ENCODE measurements at places on chromosomes 3 and 15.
A peak's percentile ranks its signal among the peaks of the same experiment; 100 is the strongest.

- DNase-seq, result no peak
Measured at GRCh38 chr3:67076607-67077006, 78.5 kb downstream of the KBTBD8 start.

- no peak for DNase-seq
Measured at GRCh38 chr3:158352551-158352950, 218.4 kb upstream of the MLF1 start.

- DNase-seq, result no peak
Measured at GRCh38 chr15:70833861-70834765, 19.8 kb downstream of the LARP6 start.

DNA sequence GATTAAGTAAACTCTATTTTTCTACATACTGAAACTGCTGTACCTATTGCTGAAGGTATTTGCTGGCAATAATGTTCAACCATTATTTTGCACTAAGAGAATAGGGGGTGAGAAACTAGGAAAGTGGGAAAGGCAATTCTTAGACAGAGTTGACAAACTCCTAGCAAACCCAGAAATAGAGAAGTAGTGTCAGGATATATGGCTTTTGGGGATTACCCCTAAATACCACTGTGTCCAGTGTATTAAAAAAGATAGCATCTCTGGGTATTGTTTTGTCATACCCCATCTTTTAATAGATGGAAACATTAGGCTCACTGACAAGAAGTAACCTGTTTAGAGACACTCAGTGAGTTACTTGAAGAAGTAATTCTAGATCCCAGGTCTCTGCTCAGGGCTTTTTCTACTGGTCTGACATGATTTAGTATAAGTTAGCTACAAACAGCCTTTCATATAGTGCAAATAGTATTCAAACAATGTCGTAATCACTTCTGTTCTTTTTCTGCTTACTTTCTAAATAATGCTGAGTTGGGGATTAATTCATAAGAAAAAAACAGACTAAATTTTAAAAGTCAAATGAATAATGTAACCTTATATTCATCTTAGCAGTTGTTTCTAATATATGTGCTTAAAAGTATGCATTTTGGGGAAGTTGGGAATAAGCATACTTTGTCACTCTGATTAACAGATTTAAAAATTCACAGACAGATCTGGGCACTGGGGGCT is 107.2 kb downstream of the IL1RAP start:
- DNase-seq, result no peak

GRCh38 chr3:135840436-135840835 is 125.1 kb upstream of the PPP2R3A start:
- no peak for DNase-seq

GRCh38 chr3:123371426-123371825 is 77.5 kb downstream of the ADCY5 start:
- DNase-seq, result no peak

DNA sequence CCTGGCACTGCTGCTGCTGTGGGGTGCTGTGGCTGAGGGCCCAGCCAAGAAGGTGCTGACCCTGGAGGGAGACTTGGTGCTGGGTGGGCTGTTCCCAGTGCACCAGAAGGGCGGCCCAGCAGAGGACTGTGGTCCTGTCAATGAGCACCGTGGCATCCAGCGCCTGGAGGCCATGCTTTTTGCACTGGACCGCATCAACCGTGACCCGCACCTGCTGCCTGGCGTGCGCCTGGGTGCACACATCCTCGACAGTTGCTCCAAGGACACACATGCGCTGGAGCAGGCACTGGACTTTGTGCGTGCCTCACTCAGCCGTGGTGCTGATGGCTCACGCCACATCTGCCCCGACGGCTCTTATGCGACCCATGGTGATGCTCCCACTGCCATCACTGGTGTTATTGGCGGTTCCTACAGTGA is 2.1 kb downstream of the GRM2 start:
- peak; percentile 2 for DNase-seq

- no peak for DNase-seq
Measured at GRCh38 chr3:51510996-51511395, 11.2 kb upstream of the DCAF1 start.

- no peak for DNase-seq
Measured at GRCh38 chr3:85254738-85255137, 295.9 kb downstream of the CADM2 start.

- no peak for DNase-seq
Measured at GRCh38 chr3:45895686-45896468, 9.5 kb downstream of the CCR9 start.

DNA sequence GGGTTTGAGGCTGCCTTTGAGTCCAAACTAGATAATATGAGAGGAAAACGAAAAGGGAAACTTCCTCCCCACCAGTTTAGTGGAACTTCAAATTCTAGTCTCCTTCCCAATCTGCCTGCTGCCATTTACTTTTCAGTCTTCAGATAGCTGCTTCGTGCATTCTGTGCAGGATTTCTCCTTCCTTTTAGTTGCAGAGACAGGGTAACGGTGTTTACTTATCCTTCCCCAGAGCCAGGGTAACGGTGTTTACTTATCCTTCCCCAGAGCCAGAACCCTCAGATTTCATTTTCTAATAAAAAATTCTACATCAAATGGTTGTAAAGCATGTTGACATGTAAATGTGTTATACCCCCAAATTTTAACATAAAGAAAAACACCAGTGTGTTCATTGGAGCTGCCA is 282.6 kb downstream of the VPS13C start:
- no peak for DNase-seq

DNA sequence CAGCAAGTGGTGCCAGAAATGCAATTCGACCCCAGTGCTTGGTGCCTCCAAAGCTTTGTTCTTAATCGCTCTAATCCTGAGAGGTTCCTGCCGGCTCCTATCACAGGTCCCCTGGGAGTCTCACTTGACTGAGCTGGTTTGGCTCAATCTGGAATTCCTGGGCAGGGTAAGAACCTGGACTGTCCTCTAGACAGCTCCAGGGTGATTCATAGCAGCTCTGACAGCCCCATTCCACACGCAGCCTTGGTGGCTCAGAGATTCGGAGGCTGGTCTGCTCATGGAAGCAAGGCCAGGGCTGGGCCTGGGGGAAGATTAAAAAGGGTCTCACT is 37.9 kb downstream of the MYO5C start:
- no peak for DNase-seq

- DNase-seq, result no peak
Measured at GRCh38 chr3:188205992-188206416, 52.0 kb downstream of the LPP start.

DNA sequence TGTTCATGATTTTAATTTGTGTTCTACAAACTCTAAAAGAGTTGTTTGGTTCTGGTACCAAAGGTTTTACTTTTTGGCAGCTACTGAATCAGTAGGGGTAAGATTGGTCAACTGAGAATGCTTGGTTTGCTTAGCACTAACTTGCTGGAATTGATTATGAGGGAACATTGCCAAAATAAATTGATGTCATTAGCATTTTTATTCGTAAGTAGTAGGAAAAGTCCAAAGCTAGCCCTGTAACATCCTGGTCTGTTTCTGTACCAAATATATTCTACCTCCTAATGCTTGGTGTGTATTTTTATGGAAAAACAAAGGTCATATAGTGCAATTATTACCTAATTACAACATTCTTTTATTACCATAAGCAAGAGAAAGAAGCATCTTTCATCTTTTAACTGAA is 35.9 kb upstream of the KPNA4 start:
- DNase-seq, result no peak

GRCh38 chr15:63366451-63366850 is 15.2 kb downstream of the CA12 start:
- no peak for DNase-seq

- DNase-seq, result no peak
Measured at GRCh38 chr3:135752851-135753250, 212.7 kb upstream of the PPP2R3A start.

DNA sequence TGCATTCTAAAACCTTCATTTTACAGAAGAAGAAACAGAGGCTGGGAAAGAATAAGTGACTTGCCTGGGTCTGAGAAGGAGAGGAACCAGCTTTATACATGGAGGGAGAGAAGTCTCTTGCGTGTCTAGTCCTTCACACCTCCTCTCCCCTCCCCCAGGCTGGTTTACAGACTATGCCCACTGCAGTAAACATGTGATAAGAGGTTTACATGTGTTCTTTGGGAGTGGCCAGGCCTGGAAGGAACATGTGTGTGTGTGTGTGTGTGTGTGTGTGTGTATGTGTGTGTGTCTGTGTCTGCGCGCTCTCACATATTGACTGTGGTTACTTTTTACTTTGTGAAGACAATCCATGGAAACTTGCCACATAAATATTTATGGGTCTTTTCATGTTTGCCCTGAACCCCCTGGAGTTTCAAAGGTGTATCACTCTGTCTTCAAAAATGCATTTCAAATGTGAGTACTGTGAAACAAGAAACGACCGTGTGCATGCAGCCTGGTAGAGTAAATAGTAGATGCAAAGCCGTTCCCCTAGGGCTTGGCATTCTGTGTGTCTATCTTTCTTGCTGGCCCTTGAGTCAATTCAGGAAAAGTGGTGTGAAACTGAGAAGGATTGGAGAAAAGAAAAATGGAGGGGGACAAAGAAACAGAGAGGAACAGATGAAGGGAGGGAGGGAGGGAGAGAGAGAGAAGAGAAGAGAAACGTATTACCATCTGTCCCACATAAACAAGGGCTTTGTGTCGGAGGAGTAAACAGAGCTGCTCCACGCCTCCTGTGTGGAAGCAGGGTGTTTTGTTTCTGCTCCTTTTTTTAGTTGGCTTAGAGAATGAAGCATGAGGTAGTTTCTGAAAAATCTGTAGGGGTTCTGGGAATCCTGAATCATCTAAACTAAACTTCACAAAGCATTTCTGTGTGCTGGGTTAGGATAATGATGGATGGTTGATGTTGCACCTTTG is 51.7 kb downstream of the CLDN11 start:
- no peak for DNase-seq

DNA sequence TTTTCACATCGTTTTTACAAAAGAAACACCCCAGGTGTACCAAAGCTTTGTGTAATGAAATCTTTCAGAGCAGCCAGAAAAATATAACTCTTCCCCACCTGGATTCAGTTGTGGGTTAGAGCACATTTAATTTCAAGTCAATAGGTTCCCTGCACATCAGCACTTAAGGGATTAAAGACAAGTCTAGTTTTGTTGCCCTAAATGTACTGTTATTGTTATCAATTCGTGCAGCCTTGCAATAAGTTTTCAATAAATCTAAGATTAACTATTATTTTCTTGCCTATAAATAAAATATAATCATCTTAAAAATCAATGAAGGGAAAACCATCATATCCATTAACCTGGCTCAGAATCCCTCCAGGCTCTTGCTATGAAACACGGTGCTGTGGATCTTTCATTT is 172.5 kb upstream of the CDIN1 start:
- no peak for DNase-seq

- DNase-seq, result no peak
Measured at GRCh38 chr3:128369881-128370642, 96.6 kb downstream of the DNAJB8 start.

- peak; percentile 48 for DNase-seq
Measured at GRCh38 chr3:14633819-14634424, 17.6 kb upstream of the CCDC174 start.

GRCh38 chr15:70376929-70377691 is 279.4 kb upstream of the TLE3 start:
- DNase-seq, result no peak

- DNase-seq, result no peak
Measured at GRCh38 chr3:51379301-51379700, 5.8 kb upstream of the MANF start.

GRCh38 chr3:147702509-147702908 is 293.3 kb downstream of the ZIC1 start:
- DNase-seq, result no peak

- no peak for DNase-seq
Measured at GRCh38 chr3:79976466-79976865, 208.7 kb upstream of the ROBO1 start.

GRCh38 chr3:104347291-104347690 is 1019.4 kb upstream of the ALCAM start:
- DNase-seq, result no peak

GRCh38 chr3:197926418-197926817 is 23.6 kb upstream of the RPL35A start:
- DNase-seq, result no peak

DNA sequence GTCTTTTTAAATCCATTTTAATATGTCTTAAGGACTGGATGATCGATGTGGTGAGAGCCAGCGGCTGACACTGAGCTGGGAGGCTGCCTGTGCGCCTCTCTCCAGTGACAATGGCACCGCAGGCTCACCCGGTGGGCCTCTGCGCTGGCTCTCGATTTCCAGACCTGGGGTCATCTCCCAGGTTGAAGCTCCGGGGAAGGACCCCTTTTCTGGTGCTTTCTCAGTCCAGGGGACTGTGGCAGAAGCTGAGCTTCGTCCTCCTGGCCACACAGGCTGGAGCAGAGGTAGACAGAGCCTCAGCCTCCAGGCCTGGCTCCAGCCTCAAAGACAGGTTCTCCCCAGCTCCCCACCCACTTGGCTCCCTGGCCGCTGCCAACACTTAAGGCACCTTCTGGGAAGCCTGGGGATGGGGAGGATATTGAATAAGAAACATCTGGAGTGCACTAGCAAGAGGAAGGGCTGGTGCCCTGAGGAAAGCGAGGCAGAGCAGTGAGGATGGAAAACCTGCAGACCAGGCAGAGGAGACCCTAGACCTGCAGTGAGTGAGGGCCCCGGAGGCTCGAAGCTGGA is 154.2 kb upstream of the SMAD3 start:
- no peak for DNase-seq

DNA sequence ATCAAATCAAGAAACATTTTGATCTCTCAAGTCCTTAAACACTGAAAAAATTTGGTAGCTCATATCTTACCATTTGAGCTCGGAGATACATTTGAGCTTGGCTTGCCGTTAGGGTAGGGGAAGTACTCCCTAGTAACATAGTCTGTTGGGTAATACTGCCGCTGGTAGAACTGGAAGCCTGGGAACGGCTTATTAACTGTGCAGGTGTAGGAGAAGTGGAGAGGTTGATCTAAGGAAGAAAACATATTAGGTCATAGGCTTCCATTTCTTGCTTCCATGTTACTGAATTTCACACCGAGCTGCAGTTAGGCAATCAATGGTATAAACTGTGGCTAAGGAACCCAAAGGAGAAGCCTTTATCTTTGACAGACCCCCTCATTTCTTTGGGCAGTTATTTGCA is 32.5 kb downstream of the PHC3 start:
- DNase-seq, result no peak

DNA sequence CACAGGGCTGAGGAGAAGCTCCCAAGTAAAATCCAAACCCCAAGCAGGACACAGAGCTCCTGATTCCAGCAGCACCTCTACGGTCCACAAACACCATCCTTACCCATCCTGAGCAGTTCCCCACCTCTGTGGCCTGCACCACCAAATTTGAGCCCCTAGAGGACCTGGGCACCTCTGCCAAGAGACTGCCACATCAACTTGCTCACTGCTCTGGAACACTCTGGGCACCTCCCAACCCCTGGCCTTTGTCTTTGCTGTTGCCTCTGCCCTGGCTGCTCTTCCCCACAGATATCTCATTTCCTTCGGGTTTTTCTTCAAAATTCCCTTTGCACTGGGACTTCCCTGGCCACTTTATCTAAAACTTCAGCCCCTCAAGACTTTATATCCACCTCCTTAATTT is 5.8 kb downstream of the RLBP1 start:
- no peak for DNase-seq

DNA sequence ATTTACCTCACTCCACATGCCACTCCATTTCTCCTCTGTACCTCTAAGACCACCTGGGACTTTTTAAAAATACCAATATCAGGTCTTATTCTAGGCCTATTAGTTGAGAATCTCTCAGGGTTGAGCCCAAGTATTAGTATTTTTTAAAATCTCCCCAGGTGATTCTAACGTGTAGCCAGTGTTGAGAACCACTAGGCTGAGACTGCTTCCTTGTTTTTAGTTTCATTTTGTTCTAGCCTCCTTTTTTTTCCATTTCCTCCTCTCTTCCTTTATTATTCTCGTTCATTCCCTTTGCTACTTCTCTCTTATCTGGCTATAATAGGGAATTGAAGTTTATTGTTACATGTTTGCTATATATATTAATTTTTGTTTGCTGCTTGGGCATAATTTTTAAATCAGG is 217.8 kb upstream of the CD96 start:
- no peak for DNase-seq
